ENCODE measurements at places on chromosomes 3 and 15. TPM values are rescaled to one million over a fixed set of nuclear protein-coding genes. Genes with fewer than 3 reads are reported as not detected.

DNA sequence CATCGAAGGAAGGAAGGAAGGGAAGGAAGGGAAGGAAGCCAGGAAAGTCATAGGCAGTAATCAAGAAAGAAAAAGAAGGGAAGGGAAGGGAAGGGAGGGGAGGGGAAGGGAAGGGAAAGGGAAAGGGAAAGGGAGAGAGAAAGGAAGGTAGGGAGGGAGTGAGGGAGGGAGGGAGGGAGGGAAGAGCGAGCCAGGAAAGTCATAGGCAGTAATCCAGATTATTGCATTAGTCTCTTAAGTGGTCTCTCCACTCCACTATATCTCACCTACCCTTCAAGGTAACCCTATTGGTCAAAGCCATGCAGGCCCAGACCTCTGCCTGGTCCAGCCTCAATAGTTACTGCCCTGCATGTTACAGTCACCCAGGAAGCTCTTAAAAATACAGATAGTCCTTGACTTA is 106.2 kb upstream of the RAP2B start:
- no peaks in the 10 kb centered on the region for H3K36me3 ChIP-seq
- H3K27ac ChIP-seq: no peak overlapping the region
- no peak overlapping the region for H3K4me3 ChIP-seq

- H3K4me1 ChIP-seq: no peaks in the 10 kb centered on the region
- no peaks in the 10 kb centered on the region for H3K36me3 ChIP-seq
- no peak overlapping the region for H3K4me3 ChIP-seq
- peak overlapping the region; percentile 62 for H3K27ac ChIP-seq
- DNase-seq: peak; percentile 63
- H3K27me3 ChIP-seq: no peaks in the 10 kb centered on the region
Measured at GRCh38 chr3:187039723-187040414, 99.4 kb downstream of the RPL39L start.

GRCh38 chr15:62992302-62992701 is 50.2 kb upstream of the TPM1 start:
- H3K4me1 ChIP-seq: no peaks in the 10 kb centered on the region
- H3K36me3 ChIP-seq: no peaks in the 10 kb centered on the region
- no peak overlapping the region for H3K4me3 ChIP-seq
- DNase-seq: no peak
- H3K27ac ChIP-seq: no peak overlapping the region

GRCh38 chr3:62873761-62874710 is 1.2 kb downstream of the CADPS start:
- H3K4me3 ChIP-seq: peak overlapping the region; percentile 25
- peak; percentile 59 for DNase-seq
- H3K4me1 ChIP-seq: peaks cover 14% of the 10 kb centered on the region
- peak overlapping the region; percentile 4 for H3K27ac ChIP-seq
- peaks cover 53% of the 10 kb centered on the region for H3K27me3 ChIP-seq
- no peaks in the 10 kb centered on the region for H3K36me3 ChIP-seq

POU1F1 gene
- not detected for total RNA-seq

DNA sequence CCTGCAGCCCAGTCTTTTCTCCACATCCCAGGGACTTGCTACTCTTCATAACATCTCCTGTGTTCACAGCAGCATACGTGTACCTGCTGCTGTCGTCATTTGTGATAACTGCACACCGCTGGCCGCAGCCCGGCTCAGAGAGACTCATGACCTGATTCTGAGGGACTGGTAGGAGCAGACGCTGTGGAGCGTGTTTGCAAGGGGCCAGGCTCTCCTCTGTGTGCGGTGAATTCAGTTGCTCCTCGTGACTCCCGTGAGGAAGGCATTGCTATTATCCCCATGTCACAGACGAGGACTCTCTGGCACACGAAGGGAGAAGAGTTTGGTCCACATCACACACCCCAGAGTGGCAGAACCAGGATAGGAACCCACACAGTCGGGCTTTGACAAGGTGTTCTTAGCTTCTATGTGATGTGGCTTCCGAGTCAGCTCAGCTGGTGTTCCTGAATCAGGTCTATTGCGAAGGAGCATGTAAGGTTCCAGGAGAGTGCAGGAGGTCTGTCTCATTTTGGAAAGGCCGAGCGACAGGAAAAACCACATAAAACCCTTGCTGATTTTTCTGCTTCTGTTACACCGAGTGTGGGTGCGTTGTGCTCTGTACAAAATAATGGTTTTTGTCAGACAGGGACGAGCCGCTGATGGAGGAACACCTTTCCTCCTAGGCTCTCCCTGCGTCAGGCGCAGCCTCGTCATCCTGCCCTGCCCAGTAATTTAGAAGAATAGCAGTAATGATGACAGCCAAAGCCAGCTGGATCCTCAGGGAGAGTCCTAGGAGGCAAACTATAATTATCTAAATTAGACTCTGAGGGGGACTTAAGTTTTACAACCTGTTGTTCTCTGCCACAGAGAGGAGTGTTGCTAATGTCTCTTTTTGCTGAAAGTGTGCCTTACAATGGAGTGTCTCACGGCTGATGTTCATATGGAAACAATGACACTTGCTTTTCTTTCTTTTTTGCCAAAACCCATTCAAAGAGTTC is 157.5 kb upstream of the RGMA start:
- no peak overlapping the region for H3K27ac ChIP-seq
- no peaks in the 10 kb centered on the region for H3K27me3 ChIP-seq
- DNase-seq: no peak
- H3K4me1 ChIP-seq: no peaks in the 10 kb centered on the region
- no peak overlapping the region for H3K4me3 ChIP-seq

DNA sequence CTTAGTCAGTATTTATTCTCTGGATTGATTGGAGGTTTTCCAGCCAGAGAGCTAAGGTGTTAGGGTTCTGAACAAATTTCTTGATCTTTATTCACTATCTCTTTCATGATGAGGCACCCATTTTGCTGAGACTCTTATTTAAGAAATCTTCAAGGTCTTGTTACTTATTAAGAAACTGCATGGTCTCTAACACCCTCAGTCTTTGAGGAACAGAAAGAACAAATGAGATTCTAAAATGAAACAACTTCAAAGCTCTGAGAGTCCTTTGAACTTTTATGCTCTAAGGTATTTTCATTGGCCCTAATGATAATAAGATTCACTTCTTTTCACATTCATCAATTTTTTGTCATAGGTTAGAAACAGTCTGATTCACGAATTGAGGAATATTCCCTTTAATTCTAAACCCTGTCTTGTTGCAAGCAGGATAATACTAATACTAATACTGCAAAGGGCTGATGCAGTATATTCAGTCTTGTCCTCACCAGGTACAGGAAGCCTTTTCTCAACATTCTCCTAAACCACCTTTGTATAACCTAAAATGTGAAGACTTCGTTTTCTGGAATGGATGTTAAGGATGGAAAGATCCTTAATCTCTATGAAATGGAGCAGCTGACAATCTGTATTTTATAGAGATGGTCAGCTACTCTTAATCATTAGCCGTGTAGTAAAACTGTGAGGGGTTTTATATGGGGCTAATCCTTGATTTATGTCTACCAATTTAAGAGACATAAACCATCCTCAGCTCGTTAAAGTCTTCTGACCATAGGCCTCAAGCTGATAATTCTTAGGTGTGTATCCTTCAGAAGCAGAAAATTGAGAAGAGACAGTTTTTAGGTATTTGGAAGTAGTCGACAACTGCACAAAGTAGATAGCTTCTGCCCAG is 198.3 kb downstream of the OTOL1 start:
- DNase-seq: no peak
- H3K4me1 ChIP-seq: no peaks in the 10 kb centered on the region
- no peaks in the 10 kb centered on the region for H3K27me3 ChIP-seq
- H3K27ac ChIP-seq: no peak overlapping the region
- no peaks in the 10 kb centered on the region for H3K36me3 ChIP-seq

- no peaks in the 10 kb centered on the region for H3K36me3 ChIP-seq
- peaks cover 18% of the 10 kb centered on the region for H3K4me1 ChIP-seq
- DNase-seq: no peak
- no peaks in the 10 kb centered on the region for H3K27me3 ChIP-seq
- H3K4me3 ChIP-seq: no peak overlapping the region
Measured at GRCh38 chr3:177190756-177191681, 6.3 kb downstream of the TBL1XR1 start.

- H3K4me3 ChIP-seq: no peak overlapping the region
- no peaks in the 10 kb centered on the region for H3K36me3 ChIP-seq
- no peak overlapping the region for H3K27ac ChIP-seq
- DNase-seq: no peak
Measured at GRCh38 chr3:62361824-62362223, 11.5 kb downstream of the FEZF2 start.

ALDH1A2 gene
- not detected for total RNA-seq

DNA sequence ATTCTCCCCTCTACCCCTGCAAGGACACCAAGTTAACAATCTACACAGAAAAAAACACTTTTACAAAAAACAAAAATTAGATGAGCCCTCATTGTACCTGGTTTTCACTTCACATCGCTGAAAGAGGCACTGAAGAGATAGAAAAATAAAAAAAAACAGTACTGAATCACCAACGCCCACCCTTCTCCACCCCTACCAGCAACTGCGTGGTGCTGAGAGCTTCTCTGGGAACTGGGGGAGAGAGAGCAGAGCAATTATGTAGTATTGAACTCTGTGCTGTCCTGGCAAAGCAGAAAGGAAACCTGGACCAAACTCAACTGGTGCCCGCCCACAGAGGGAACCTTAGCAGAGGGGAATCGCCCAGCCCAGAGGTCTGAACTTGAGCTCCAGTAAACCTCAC is 44.6 kb downstream of the WDR49 start:
- H3K4me3 ChIP-seq: no peak overlapping the region
- DNase-seq: no peak
- no peaks in the 10 kb centered on the region for H3K4me1 ChIP-seq
- no peaks in the 10 kb centered on the region for H3K27me3 ChIP-seq

- H3K4me3 ChIP-seq: no peak overlapping the region
- no peak overlapping the region for H3K27ac ChIP-seq
- no peaks in the 10 kb centered on the region for H3K36me3 ChIP-seq
- H3K27me3 ChIP-seq: no peaks in the 10 kb centered on the region
- no peaks in the 10 kb centered on the region for H3K4me1 ChIP-seq
Measured at GRCh38 chr3:111915905-111916304, 56.8 kb downstream of the PHLDB2 start.

DNA sequence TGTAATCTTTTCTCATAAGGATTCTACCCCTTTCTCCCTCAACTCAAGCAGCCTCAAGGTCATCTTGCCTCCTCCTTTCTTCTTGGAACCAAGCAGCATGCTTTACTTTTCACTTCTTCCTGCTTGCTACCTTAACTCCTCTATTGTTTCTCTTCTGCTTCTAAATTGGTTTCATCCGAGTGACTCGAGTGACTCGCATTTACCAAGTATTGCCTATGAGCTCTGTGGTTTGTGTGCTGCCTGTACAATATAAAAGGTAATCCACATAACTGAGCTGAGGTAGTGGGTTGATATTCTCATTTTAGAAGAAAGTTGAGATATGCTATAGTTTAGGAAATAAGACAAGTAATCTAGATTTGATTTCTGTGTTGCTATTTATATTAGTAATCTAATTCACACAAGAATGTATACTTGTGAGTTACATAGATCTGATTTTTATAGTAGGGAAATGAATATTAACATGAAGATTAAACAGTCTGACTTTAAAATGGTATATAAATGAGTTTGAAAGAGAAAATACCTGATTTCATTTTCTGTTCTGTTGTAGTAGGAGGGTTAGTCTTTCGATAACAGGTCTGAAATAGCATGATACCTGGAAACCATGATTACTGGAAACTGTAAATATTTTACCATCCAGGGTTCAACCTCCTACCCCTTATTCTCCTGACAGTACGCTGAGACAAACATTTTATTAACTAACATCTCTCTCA is 5.5 kb downstream of the HHLA2 start:
- no peaks in the 10 kb centered on the region for H3K36me3 ChIP-seq
- no peaks in the 10 kb centered on the region for H3K27me3 ChIP-seq
- no peaks in the 10 kb centered on the region for H3K4me1 ChIP-seq
- no peak overlapping the region for H3K4me3 ChIP-seq

DNA sequence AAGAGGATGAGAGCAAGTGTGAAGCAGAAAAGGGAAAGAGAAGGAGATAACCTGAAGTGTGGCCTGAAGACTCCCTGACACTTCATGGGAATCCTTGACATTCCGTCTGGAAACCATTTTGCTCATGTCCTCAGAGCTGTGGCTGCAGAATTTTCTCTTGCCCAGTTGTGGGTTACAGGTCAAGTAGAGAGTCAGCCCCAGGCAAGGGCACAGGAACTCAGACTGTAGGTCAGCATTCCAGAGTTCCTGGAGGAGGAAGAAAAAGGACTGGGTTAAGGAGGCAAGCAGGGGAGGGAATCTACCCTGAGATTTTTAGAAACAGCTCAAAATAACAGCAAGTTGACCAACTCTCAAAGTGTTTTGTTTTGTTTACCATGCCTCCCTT is 4.1 kb upstream of the THSD4 start:
- H3K36me3 ChIP-seq: no peaks in the 10 kb centered on the region
- H3K4me1 ChIP-seq: peaks cover 5% of the 10 kb centered on the region
- H3K27ac ChIP-seq: no peak overlapping the region
- no peak overlapping the region for H3K4me3 ChIP-seq
- no peak for DNase-seq

DNA sequence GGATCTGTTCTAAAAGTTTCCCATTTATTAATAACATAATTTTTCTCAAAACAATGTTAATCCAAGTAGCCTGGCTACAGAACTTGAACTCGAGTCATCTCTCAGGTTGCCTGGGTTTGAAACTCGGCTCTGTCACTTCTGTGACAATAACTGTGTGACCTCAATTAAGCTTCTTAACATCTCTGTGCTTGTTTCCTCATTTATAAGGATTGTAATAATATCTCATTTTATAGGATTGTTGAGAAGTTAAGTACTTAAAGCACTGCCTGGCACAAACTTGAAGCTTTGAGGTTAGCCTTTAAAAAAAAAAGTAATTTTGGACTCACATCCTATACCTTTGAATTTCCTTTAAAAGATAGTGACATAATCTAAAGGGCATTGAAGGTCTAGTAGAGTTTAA is 3.4 kb downstream of the RAB5A start:
- no peaks in the 10 kb centered on the region for H3K27me3 ChIP-seq
- peaks cover 10% of the 10 kb centered on the region for H3K4me1 ChIP-seq
- no peak overlapping the region for H3K27ac ChIP-seq
- DNase-seq: no peak

HYPK gene
- total RNA-seq: 19.4 TPM

DNA sequence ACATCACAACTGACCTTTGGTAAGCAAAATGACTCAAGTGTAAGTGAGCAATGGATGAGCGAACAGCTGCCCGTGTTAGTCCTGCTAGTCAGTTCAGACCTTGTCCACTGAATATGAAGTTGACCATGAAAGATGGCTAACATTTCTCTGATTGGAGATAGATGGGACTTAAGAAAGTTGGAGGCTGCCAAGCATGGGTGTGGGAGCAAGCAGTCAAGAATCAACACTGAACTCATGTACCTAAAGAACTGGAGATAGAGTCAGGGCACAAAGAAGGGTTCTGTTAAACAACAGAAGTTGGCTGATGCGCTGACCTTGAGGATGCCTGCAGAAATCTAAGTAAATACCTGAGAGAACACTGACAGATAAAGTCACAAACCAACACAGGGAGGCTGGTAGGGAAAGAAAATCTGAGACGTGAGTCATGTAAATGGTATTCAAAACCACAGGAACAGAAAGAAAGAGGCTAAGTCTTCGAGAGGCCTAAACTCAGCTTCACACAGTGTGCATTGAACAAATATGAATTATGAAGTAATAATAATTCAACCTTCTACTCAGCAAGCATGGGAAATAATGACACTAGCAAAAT is 30.7 kb upstream of the ANPEP start:
- peak overlapping the region; percentile 24 for H3K27ac ChIP-seq
- no peak overlapping the region for H3K4me3 ChIP-seq
- DNase-seq: no peak
- no peaks in the 10 kb centered on the region for H3K27me3 ChIP-seq
- peaks cover 32% of the 10 kb centered on the region for H3K4me1 ChIP-seq
- H3K36me3 ChIP-seq: no peaks in the 10 kb centered on the region
